ENCODE measurements at places on chromosomes 7 and 10.

- no peak for DNase-seq
Observed at GRCh38 chr7:118615-119391, 73.6 kb upstream of the FAM20C start.

GRCh38 chr10:103683851-103684250, 171.5 kb downstream of the SH3PXD2A start:
- DNase-seq, result no peak

DNA sequence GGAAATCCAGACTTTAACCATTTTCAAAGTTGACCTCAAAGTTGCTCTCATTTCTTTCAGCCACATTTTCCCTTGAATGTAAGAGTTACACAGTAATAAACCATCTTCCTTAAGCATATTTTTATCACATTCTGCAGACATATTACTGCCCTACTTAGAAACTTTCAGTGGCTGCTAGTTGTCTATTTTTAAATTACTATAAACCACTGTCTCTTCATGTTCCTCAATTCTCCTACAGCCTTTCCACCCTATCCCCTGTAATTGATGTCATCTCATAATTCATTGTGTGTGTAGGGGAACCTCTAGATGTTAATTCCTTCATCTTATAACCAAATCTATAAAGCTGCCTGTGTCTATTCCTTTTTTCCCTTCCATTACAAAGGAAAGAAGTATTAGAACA, 78.1 kb upstream of the STRIP2 start:
- DNase-seq, result no peak

DNA sequence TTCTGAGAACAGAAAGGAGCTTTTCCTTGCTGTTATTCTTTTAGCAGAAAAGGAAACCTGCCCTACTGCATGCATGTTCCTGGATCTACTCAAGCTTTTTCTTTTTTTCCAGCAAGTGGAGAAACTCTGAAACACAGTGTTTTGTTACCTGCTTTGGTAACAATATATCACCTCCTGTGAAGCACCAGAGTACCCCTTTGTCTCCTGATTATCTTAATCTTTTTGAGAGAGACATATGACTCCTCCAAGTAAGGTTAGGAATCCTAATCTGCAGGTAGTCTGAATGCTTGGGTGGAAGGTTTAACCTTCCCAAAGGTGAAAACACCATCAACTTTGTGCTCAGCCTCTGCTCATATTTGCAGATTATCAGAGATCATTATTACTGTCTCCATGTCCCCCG, 93.1 kb downstream of the MAPK8 start:
- no peak for DNase-seq

GRCh38 chr10:128628252-128628651, 502.0 kb upstream of the MKI67 start:
- no peak for DNase-seq

DNA sequence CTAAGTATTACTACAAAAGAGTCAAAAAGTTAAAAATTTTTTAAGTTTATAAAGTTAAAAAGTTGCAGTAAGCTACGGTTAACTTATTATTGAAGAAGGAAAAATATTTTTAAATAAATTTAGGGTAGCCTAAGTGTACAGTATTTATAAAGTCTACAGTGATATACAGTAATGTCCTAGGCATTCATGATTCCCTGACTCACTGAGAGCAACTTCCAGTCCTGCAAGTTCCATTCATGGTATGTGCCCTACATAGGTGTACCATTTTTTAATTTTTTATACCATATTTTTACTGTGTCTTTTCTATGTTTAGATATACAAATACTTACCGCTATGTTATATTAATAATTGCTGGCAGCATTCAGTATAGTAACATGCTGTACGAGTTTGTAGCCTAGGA, 92.3 kb downstream of the CTNNA3 start:
- no peak for DNase-seq

DNA sequence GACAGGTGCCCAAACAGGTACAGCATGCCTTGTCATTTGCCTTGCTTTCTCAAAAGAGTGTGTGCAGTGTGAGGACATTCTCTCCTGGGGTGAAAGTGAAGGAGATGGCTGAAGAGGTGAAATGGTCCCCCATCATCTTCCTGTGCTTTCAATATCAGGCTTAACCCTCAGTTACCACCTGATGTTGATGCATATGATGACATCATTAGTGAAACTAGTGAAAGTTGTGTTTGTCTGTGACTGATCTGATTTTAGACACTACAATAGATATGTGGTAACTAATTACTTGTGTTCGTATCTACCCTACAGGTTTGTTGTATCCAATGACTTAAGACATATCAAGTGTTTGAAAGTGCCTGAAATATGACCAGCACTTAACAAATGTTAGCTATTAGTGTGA, 24.4 kb upstream of the LRRC18 start:
- no peak for DNase-seq

DNA sequence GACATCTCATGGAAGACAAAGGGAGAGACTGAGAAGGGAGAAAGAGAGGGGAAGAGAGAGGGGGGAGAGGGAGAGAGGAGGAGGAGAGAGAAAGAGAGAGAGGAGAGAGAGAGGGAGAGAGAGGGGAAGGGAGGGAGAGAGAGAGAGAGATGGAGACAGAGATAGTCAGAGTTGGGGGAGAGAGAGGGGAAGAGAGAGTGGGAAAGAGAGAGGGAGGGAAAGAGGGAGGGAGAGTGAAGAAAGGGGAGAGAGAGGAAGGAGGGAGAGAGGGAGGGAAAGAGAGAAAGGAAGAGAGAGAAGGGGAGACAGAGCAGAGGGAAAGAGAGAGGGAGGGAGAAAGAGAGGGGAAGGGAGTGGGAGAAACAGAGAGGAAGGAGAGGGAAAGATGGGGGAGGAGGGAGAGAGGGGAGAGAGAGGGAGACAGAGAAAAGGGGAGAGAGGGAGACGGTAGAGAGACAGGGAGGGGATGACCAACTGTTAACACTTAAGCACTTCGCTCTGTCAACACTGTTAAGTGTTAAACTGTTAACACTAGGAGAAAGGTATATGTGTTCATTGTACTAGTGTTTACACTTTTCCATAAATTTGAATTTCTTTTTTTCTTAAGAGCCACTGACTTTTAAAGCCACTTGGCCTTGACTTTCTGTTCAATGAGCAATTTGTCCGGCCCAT, 21.8 kb upstream of the SDK1 start:
- DNase-seq, result no peak

DNA sequence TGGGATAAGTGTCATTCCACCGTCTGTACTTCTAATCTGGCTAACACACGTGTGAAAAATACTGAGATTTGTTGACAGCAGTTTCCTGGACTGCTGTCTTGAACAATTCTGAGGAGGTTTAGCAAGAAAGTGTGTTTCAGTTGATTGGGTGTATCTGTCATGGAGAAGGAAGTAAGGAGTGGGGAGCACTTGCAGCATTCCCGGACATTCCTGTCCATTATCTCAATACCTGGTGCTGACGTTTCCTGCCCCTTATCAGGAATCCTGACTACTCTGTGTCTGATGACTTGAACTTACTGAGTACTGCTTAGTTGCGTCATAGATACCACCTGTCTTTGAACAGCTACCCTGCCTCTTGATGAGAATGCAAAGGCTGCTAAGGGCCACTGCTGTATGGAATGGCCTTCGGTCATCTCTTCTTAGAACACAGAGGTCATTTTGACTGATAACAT, 72.0 kb upstream of the VKORC1L1 start:
- DNase-seq, result no peak

DNA sequence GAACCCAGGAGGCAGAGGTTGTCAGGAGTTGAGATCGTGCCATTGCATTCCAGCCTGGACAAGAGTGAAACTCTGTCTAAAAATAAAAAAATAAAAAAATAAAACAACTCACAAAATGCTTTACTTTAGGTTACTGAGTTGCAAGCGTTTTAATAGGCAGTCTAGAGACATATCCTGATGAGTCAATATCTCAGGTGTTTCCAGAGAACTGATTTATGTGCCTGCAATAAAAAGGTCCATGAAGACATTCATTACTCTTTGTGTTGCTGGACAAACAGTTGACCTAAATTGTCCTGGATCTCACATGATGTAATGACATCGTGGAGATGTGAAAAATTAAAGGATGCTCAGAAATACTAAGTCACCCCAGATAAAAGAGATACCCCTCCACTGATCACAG, 31.5 kb downstream of the CDNF start:
- DNase-seq, result no peak

GRCh38 chr7:156220701-156221100, 408.4 kb upstream of the SHH start:
- no peak for DNase-seq

DNA sequence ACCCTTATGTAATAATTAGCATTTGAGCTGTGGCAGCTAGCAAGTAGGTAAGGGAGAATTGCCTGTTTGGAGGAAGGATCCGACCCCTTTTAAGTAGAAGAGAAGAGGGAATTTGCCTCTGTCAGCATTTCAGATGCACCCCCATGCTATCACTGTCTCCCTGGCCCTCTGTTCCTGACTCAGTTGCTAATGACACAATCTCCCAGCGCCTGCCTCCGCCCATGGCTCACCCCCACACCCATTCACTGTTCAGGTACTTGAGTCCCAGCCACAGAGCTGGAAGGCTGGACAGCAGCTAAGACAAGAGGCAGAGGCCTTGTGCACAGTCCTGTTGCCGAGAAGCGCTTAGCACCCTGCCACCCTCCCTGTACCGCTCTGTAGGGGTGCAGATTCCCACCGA, 512.3 kb upstream of the GALNT17 start:
- DNase-seq, result no peak

DNA sequence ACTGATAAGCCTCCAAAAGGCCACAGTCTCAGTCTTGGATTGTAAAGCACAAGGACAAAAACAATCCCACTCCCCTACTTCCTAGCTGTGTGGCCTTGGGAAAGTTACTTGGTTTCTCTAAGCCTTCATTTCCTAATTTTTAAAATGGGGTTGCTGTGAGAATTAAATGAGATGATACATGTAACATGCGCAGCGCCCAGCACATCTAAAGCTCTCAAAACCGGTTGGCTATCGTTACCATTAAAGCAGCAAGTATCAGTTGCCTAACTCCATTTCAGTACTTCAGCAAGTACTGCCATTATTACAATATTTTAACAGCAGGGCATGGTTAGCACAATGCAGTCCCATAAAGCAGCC, 1.9 kb downstream of the NRCAM start:
- DNase-seq, result no peak

DNA sequence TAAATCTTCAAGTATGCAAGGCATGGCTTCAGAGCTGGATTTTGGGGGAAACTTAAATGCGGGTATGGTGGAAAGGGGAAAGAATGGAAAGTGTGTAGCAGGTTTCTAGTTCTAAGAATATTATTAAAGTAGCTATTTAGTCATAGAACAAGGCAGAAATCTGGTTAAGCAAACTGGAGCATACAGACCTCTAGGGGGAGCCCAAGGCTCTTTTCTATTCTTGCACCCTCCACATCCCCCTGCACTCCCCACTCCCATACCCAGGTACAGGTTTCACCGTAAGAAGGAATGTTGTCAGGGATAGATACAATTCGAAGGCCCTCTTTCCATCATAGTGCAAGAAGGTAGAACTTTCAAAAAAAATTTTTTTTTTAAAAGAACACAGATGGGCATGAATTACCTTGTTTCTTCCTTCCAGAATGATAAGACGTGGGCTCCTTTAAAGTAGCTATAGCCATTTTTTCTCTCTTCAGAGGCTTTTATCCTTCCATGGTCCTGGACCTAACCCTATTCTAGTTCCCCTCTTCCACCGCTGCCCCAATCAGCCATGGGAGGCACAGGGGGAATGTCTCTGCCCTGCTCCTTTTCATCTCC, 41.5 kb upstream of the SMIM30 start:
- no peak for DNase-seq

DNA sequence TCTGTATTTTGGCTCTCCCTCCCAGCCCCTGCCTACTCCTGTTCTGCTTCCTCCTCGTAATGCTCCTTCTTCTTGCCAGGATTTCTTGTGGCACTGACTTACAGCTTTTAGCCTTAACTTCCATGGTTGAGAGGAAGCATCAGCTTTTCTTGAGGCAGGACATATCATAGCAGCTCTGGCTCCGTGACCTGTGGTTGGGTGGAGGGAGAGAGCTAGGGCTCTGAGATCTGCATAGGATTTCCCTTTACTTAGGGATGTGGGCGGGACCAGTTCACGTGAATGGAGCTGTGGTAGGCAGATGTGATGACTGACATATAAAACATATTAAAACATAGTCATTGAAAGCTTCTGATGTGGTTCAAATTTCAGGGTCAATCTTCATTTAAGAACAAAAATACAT, 10.6 kb upstream of the RAB11FIP2 start:
- DNase-seq, result no peak

DNA sequence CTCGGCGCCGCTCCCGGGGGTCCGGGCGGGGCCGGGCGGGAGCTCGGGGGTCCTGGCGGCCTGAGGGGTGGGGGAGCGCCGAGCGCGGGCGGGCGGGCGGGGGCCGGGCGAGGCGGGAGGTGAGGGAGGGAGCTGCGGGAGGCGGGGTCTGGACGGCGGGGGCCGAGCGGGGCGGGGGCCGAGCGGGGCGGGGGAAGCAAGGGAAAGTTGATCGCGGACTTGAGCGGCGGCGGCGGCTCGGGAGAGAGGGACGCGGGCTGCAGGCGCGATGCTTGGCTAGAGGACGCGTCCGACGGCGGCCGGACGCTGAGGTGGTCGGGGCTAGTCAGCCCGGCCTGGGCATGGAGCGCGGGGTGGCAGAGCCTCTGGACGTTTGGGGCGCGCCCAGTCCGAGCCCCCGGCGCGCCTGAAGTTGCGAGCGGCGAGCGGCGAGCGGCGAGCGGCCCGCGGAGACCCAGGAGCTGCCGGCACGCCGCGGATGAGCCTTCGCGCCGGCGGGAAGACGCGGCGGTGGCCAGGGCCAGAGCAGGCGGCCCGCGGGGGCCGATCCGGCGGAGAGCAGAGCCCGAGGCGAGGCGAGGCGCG, at the start of gene CDH23:
CDH23 (plus strand) TSS at position 210 of the 585 bp plus-strand sequence. CDS start 42,912 bp downstream, outside the sequence.
- DNase-seq, result no peak

DNA sequence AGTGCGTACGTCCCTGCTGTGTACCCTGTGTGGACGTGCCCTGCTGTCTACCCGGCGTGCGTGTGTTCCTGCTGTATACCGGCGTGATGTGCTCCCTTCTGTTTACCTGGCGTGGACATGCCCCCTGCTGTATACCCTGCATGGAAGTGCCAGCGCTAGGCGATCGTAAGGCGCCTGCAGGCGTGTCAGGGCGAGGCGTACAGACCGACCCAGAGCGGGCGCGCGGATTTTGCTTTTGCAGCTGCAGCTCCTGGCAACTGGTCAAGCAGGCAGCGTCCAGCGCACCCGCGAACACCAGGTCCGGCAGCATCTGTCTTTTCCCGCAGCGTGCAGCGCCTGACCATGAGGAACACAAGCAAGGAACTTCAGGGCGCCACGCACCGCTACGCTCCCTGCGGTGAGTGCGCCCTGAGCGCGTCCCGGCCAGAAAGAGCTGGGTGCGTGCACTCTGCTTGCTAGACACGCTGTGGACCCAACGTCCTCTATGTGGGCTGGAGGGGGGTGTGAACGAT, 680 bp downstream of the C7orf57 start:
- no peak for DNase-seq

DNA sequence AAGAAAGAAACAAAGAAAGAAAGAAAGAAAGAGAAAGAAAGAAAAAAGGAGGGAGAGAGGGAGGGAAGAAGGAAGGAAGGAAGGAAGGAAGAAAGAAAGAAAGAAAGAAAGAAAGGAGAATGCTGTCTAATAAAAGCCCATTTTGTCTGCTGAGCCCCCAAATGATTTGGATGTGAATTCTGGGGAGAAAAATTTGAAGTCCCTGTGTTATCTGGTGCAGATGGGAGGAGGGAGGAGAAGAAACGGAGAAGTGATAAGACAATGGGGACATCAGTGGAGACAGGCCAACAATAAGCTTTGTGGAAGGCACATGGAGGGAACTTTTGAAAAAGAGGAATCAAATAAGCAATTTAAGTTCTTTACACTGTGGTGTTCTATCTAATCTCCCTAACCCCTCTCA, 24.6 kb upstream of the TMEM273 start:
- DNase-seq, result no peak

- DNase-seq, result no peak
Observed at GRCh38 chr7:105538339-105538738, 6.3 kb downstream of the RINT1 start.

- DNase-seq, result no peak
Observed at GRCh38 chr7:141073641-141074161, at the start of gene TMEM178B. TSS of gene TMEM178B (plus strand) at chr7:141074064.
